ENCODE measurements at places on chromosomes 7 and 10. TPM values are rescaled to one million over a fixed set of nuclear protein-coding genes. Genes with fewer than 3 reads are reported as not detected.

GRCh38 chr10:94916423-94916822, 22.0 kb upstream of the CYP2C9 start:
- DNase-seq: no peak

GRCh38 chr7:81560708-81561107, 209.1 kb downstream of the HGF start:
- no peak for DNase-seq

GRCh38 chr10:118045158-118045836, 1.4 kb downstream of the RAB11FIP2 start:
- DNase-seq: no peak

DNA sequence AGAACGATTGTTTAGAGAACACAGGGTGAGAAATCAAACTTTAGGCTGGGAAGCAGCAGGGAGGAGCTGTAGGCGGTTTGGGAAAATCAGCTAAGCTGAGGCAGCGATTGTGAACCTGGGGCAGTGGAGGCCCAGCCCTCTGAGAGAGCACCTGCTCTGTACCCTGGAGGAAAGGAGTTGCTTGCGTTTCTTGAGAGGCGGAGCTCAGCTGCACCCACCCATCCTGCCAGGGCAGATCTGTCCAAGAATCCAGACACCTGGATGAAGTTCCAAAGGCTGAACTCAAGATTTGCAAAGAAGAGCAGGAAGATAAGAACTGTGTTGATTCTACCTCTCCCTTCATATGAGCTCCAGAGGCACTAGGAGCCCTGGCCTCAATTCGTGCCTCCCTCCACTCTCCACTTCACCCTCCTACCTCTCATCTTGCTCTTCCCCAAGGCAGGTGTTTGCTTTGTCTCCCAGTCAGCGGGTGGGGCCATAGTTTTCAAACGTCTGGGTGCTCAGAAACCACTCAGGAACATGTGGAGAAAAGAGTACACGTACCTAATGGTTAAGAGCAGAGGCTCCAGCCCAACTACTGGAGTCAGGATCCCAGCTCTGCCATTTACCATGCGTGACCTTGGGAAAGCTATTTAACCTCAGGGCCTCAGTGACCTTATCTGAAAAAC, 21.5 kb upstream of the TMEM213 start:
- no peak for DNase-seq

DNA sequence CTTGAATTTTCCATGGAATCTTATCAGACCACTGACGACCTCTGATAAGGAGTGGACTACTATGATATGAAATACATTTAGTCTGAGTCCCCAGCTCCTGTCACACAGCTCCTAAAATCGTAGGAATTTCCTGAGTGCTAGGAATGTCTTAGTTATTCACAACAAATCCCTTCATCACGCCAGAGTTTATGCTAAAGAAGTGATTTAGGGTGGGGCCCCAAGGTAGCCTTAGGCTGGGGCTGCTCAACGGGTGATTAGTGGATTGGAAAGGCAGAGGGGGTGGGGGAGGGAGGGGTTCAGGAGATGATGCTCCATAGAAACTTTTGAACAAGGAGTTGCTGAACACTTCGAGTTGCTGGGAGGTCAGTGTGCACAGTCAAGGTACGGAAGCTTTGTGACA, 7.0 kb upstream of the TET1 start:
- no peak for DNase-seq

DNA sequence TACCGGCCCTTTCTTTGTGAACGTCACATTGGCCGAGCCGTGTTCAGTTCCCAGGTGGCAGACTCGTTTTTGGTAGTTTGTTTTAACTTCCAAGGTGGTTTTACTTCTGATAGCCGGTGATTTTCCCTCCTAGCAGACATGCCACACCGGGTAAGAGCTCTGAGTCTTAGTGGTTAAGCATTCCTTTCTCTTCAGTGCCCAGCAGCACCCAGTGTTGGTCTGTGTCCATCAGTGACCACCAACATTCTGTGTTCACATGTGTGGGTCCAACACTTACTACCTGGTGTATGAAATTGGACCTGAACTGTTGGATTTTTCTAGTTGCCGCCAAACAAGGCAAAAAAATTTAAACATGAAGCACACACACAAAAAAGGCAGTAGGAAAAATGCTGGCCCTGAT, 9.9 kb upstream of the CSGALNACT2 start:
- DNase-seq: no peak

- DNase-seq: no peak
Observed at GRCh38 chr7:30525429-30525828, 20.8 kb upstream of the GGCT start.

The NPY4R gene
- total RNA-seq: not detected
